Activated CD4-positive, alpha-beta T cell treated with anti-CD3 and anti-CD28 coated beads for 36 hours (primary cell): ENCODE measurements at places on chromosomes 5 and 9. TPM values are rescaled to one million over a fixed set of nuclear protein-coding genes. Genes with fewer than 3 reads are reported as not detected.
A peak's percentile ranks its signal among the peaks of the same experiment; 100 is the strongest.

MELK gene
- 66.1 TPM for total RNA-seq

IL7R gene
- 246 TPM for total RNA-seq

GRCh38 chr9:13586587-13587374, 307.3 kb upstream of the MPDZ start:
- no peaks in the 10 kb centered on the region for H3K36me3 ChIP-seq
- H3K4me3 ChIP-seq, result no peak overlapping the region
- H3K4me1 ChIP-seq, result no peaks in the 10 kb centered on the region
- no peak overlapping the region for H3K27ac ChIP-seq
- no peaks in the 10 kb centered on the region for H3K27me3 ChIP-seq

DNA sequence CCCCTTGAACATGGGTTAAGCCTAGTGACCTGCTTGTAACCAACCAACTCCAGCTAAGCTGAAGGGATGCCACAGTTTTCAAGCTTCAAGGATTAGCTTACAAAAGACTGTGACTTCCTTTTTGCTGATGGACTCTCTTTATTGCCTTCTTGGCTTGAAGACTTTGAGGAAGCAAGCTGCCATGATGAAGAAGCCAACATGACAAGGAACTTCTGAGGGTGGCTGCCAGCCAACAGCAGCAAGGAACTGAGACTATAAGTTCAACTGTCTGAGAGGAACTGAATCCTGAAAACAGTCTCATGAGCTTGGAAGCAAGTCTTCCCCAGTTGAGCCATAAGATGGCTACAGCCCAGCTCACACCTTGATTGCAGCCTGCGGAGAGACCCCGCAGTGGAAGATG, 116.1 kb upstream of the TAF11L2 start:
- no peak overlapping the region for H3K4me3 ChIP-seq
- no peaks in the 10 kb centered on the region for H3K27me3 ChIP-seq

- H3K4me1 ChIP-seq, result no peaks in the 10 kb centered on the region
- DNase-seq, result no peak
- H3K27ac ChIP-seq, result no peak overlapping the region
- H3K36me3 ChIP-seq, result no peaks in the 10 kb centered on the region
- no peak overlapping the region for H3K4me3 ChIP-seq
- H3K27me3 ChIP-seq, result peaks cover 7% of the 10 kb centered on the region
Measured at GRCh38 chr9:134501761-134502265, 139.8 kb upstream of the COL5A1 start.

FGF10 gene
- not detected for total RNA-seq

SPINK5 gene
- not detected for total RNA-seq

DNA sequence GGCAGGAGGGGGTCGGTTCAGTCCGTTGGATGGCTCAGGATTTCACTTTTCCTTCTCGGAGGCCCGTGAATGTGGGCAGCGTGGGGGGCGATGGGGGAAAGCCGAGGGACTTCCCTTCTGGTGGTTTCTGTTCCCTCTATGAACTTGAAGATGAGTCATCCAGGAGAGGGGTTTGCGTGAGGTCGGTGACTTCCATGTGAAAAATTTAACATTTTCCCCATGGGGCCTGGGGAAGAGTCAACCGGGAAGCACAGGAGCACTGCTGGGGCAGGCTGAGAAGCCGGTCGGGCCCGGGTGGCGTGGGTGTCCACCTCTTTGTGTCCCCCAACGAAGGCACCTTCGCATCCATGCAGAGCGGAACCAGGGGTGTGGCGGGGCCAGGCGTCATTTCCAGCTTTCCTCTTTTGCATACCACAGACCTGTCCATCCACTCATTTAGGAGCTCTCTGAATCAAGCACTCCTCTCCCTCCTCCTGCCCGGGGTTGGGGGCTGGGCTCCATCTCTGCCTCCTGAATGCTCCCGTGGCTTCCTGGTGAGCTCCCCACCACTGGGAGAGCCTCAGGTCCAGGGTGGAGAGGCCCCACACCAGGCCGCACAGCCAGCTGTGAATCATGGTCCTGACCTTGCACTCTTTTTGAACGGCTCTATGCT, 68.4 kb downstream of the ANKRD33B start:
- no peaks in the 10 kb centered on the region for H3K36me3 ChIP-seq
- peak overlapping the region; percentile 36 for H3K4me3 ChIP-seq
- DNase-seq, result peak; percentile 77
- peaks cover 13% of the 10 kb centered on the region for H3K27me3 ChIP-seq
- peaks cover 70% of the 10 kb centered on the region for H3K4me1 ChIP-seq
